ENCODE measurements at places on chromosomes 11 and 22.
A peak's percentile ranks its signal among the peaks of the same experiment; 100 is the strongest.

DNA sequence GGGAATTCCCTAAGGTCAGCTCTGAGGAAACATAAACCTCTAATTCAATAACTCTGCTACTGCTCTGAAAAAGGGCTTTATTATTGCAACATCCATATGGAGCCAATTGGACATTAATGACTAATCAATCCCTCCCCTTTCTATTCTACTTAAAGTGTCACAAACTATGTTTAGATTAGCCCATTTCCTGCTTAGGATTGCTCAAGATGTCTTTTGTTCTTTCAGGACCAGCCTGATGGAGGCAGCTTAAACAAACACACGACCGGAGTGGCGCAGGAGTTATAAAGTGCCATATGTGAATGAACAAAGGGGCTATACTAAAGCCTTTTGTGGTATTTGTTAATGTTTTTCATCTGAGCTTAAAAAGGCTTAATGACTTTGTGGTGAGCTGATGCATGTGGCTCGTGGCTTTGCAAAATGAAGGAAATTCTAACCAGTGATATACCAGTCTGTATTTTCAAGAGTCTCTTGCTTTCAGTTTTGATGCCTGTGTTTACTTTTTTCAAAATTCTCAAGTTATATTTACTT, 354.4 kb downstream of the SOX6 start:
- peak; percentile 49 for DNase-seq

DNA sequence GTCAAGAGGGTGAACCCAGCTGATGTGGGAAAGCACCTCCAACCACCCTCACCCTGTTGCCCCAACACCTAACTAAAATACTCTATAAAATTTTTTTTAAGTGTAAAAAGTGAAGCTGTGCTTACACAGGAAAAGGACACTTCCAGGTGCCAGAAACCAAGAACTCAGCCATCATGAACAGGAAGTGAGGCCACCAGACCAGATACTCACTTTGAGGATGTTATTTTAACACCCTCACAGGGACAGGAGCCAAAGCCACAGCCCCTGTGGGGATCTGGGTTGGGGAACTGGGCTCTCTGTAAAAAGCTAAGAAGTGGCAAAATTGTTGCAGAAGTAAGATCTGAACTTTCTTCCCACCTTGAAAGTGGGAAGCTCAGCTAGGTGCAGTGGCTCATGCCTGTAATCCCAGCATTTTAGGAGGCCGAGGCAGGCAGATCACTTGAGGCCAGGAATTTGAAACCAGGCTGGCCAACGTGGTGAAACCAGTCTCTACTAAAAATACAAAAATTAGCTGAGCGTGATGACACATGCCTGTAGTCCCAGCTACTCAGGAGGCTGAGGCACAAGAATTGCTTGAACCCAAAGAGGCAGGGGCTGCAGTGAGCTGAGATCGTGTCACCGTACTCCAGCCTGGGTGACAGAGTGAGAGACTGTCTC, 3.8 kb downstream of the RSPH14 start:
- DNase-seq, result no peak

- DNase-seq, result no peak
Measured at GRCh38 chr11:74437441-74438042, 29.8 kb downstream of the KCNE3 start.

DNA sequence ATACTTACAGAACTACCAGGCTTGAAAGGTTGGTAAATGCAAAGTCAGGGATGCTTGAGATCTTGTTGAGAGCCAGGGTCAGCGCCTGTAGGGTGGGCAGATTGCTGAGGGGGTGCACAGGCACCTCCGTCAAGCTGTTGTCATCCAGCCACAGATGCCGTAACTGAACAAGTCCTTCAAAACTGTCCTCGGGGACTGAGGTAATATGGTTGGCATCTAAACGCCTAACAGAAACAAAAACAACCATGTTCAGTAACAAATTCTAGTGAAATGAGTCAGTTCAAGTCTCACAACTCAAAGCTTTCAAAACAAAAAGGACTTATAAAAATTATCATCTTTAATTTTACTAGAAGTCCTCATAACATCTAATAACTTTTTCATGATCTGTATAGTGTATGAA, 22.2 kb upstream of the CCDC34 start:
- DNase-seq, result no peak

- no peak for DNase-seq
Measured at GRCh38 chr11:107184986-107185385, 166.7 kb upstream of the GUCY1A2 start.

- peak; percentile 48 for DNase-seq
Measured at GRCh38 chr22:22884010-22884887, 3.4 kb upstream of the IGLL5 start.

DNA sequence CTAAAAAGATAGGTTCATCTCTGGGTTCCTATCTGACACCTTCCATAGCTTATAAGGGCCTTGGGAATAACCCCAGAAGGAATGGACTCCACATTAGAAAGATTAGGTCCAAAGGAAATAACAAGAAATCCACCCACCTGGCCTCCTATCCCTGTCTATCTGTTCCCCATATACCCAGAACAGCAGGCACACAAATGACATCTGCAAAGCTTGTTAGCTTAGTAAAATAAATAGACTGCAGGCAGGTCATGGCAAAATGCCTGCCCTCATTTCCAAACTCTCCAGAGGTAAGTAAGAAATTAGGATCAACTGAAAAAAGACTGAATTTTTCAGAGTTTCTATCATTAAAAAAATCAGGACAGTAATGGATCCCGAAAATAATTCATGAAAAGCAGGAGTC, 489.5 kb downstream of the DLG2 start:
- peak; percentile 19 for DNase-seq

DNA sequence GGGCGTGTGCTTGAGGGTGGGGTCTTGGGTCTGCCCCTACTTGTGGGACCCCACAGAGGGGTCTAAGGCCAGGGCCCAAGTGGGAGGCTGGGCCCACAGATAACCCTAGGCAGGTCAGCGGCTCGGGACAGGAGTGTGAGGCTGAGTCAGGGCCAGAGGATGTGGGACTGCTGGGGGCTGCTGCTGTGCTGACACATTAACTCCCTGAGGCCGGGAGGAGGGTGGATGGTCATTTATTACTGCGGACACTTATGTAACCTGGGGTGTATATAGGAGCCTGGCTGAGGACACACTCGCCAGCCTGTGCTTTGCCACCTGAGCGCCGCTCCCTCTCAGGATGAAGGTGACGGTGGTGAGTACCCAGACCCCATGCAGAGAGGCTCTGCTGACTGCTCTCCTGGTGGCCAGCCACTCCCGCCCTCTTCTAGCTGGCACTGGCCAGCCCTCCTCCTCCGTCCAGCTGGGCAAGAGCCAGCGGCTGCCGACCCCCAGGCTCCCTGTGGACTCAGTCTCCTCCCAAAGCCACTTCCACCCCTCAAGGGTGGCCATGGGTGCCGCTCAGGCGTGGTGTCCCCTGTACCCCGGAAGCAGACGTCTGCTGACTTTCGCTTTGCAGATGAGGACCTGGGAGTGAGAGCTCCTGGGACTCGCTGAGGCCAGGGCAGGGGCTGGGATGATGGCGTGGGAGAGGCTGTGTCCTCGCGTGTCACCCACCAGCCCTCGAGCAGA, at the start of gene MIOX:
Gene MIOX (plus strand): TSS at position 299 of the 729 bp plus-strand sequence. CDS start 39 bp downstream, at position 338.
- DNase-seq, result no peak

DNA sequence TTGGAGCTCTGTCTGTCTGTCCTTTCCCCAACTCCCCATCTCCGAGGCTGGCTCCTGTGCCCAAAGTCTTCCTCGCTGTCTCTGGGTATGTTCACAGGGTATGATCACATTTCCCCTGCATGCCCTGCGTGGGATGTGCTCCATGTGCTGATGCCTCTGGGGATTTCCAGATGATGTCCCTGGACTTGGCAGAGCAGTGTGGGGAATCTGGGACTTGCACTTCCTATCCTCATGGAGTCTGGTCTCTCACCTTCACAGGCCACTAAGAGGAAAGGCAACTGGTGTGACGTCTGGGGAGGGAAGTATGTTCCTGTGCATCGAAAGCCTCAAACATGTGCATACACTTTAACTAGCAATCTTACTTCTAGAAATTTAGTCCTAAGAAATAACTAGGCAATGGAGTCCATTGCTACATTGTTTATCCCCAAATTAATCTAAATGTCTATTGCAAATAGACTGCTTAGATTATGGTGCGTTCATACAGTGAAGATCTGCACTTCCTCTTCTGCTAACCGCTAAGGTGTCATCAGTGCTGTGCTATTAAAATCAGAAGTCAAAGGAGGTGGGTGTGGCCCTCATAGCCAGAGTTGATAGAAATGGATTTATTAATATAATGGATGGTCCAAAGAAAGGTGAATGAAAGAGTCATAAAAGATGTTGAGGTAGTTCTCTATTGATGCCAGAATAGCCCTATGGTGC, 20.8 kb downstream of the TIMP3 start:
- no peak for DNase-seq

- peak; percentile 54 for DNase-seq
Measured at GRCh38 chr11:60942970-60943565, 8.9 kb downstream of the SLC15A3 start.

GRCh38 chr11:67374571-67375281, 1.3 kb upstream of the CLCF1 start:
- DNase-seq, result no peak

DNA sequence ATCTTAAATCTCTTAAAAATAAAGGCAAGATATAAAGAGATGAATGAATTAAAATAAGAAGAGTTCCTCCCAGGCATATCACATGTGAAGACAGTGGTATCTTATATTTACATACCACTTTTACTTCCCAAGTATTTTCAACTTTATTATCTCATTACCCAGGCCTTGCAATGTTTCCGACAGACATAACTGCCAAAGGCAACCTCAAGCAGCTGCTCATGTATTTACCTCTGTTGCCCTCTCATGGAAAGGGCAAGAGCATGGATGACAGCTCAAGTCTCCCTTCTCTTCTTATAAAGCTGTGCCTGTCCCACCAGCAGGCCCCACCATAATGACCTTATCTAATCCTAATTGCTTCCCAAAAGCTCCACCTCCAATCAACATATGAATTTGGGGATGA, 894.2 kb downstream of the NTM start:
- no peak for DNase-seq

GRCh38 chr11:105081412-105082150, 36.4 kb upstream of the CARD16 start:
- no peak for DNase-seq

DNA sequence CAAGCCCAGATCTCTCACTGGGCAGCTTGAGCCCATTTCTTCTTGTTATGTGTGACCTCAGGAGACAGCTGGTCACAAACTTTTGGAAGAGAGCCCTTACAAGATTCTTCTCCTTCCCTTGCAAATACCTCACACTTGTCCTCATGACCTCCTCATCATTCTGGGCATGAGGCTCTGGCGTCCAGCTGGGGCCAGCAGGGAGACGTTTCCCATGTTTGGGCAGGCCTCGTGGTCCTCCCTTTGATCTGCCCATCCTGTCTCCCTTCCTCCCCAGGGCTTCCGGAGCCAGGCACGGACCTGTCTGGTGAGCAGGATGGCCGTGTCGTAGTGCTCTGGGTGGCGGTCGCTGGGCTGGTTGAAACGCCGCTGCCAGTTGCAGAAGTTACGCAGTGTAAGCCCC, 9.7 kb downstream of the ADAMTS8 start:
- no peak for DNase-seq

DNA sequence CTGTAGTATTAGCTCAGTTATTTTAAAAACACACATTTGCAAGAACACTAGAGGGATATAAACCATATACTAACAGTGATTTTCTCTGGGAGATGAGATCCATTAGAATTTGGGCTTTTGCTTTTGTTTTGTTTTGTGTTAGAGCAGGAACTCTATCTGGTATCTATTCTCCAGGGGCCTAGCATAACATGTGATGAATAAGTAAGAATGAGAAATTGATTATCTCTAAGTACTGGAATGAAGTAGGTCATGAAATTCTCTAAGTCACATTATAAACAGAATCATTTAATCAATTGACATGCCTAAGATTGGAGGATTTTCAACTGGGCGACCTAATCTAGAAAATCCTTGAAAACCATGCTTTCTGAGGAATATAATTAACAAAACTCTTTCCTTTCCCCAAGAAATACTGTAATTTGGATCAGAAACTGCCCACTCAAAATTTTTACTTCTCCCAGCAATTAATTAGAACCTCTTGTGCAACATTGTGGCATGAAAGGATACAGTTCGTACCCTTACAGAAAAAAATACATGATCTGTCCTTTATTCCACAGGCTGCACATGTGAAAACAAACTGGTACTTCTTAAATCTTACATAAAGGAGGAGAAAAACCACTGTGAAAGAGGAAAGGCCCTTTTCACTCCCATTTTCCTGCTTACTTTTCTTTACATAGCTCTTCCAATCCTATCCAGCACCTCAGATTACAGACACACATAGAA, 93.5 kb downstream of the MRTFA start:
- DNase-seq, result no peak

DNA sequence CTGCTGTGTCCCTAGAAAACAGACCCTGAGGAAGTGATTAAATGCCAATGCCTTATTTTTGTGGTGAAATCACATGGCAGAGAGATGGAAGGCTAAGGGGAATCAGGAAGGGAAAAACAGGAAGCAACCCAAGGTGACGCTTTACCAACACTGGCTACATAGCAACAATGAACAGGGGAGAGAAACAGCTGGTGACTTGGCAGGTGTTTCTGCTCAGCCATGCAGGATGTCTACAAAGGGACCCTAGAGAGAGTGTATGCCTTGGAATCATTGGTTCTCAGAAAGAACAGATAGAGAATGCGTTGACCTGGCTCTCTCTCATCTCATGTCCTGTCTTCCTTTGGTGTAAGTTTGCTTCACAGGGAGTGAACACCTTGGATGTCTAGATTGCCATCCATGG, 911.9 kb downstream of the OPCML start:
- peak; percentile 63 for DNase-seq

GRCh38 chr11:72239313-72239848, 4.6 kb downstream of the PHOX2A start:
- peak; percentile 63 for DNase-seq

DNA sequence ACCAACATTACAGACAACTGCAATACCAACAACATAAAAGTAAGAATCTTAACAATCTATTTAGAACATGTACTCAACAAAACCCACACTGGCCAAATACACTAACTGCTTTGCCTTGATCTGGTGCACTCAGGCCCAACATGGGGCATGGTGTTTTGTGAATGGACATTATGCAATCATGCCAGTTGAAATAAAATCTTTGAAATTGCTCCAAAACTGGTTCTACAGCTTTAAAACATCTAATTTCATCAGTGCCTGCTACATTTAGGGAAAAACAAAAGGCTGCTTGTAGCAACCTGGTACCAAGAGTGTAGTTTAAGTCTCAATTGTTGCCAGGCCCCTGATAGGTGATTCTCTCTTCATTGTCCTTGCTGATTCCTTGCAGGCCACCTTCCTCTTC, 3.3 kb upstream of the CTR9 start:
- no peak for DNase-seq

DNA sequence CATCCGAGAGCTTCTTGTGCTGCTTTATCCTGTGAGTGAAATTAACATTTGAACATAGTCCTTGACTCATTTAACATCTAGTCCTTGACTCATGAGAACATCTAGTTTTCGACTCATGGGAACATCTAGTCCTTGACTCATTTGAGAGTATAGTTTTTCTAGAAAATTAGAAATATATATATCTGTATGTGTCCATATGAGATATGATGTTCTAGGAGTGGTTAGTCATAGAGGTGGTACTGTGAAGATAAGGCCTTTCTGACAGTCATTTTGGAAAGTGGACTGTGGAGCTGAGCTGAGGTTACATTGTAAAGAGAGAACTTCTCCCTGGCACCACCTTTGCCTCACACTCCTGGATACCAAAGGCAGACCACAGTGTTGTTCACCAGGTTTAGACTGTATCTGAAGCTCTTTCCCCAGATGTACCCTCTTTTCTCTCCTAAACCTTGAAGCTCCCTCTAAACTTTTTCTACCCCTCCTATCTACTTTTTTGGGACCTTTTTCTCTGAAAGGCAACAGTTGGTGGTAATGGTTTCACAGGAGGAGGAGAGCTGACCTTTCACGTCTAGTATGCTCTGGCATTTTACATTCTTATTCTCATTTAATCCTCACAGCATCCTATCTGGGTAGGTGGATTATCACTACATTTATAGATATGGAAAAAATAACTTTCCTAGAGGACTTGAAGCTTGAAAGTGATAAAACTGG, 67.2 kb downstream of the PPP2R1B start:
- no peak for DNase-seq

Measured in NCI-H2081 (cell line).